ENCODE measurements at places on chromosomes 6 and 20.

DNA sequence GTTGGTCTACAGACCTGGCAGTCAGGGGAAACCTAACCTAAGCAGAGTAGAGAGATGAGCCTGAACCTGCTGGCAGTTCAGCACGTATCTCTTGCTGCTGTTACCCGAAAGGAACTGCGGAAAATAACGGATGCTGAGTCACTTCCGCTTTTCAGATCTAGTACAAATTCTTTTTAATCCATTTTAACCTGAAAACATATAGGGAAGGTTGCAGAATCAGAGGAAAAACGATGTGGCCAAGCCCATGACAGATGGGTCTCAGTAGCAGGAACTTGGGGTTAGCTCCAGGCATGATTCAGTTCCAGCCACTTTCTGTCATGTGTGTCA, 351.9 kb upstream of the PRND start:
- DNase-seq: no peak

DNA sequence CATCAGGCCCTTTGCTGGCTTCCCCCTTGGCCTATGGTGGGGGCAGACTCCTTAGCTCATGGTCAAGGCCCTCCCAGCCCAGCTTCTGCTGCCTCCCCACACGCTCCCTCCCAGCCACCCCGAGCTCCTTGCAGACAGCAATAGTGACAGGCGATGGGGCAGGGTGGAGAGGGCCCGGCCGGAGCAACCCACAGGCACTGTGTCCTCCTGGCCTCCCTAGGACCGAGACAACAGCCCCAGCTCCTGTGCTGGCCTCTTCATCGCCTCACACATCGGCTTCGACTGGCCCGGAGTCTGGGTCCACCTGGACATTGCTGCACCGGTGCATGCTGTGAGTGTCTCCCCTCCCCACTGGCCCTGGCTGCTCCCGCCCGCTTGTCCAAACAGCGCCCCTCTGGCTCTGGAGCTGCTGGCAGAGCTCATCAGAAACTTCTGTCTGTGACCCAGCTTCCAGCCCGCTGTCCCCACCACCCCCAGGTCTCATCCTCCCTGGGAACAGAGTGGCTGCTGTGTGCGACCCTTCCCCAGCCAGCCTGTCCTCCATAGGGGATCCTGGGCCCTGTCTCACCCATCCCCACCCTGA, 21.8 kb downstream of the NPEPL1 start:
- no peak for DNase-seq

GRCh38 chr20:54438166-54438565, 37.2 kb upstream of the DOK5 start:
- no peak for DNase-seq

GRCh38 chr6:20147469-20147868, 64.8 kb downstream of the MBOAT1 start:
- DNase-seq: no peak

DNA sequence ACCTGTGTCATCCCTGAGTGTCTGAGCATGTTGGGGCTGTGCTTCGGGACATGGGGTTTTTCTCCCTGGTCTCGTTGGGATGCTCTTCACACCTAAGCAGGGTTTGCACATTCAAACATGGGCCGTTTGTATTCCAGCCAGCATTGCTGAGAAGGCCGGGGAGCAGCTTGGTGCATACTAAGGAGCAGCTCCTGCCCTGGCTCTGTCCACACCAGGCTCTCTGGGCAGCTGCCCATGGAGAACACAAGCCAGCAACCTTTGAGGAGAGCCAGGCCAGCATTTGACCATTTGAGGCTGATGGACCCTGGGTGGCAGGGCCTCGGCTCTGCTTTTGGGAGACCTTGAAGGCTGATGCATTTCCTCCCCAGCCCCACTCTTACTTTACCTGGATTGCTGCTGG, 92.1 kb downstream of the PHACTR3 start:
- no peak for DNase-seq

DNA sequence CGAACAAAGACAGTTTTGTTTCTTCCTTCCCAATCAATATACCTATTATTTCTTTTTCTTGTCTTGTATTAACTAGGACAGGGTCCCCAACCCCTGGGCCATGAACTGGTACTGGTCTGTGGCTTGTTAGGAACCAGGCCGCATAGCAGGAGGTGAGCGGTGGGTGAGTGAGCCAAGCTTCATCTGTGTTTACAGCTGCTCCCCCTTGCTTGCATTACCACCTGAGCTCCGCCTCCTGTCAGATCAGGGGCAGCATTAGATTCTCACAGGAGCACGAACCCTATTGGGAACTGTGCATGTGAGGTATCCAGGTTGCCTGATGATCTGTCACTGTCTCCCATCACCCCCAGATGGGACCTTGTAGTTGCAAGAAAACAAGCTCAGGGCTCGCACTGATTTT, 151.9 kb downstream of the CDKAL1 start:
- DNase-seq: no peak

DNA sequence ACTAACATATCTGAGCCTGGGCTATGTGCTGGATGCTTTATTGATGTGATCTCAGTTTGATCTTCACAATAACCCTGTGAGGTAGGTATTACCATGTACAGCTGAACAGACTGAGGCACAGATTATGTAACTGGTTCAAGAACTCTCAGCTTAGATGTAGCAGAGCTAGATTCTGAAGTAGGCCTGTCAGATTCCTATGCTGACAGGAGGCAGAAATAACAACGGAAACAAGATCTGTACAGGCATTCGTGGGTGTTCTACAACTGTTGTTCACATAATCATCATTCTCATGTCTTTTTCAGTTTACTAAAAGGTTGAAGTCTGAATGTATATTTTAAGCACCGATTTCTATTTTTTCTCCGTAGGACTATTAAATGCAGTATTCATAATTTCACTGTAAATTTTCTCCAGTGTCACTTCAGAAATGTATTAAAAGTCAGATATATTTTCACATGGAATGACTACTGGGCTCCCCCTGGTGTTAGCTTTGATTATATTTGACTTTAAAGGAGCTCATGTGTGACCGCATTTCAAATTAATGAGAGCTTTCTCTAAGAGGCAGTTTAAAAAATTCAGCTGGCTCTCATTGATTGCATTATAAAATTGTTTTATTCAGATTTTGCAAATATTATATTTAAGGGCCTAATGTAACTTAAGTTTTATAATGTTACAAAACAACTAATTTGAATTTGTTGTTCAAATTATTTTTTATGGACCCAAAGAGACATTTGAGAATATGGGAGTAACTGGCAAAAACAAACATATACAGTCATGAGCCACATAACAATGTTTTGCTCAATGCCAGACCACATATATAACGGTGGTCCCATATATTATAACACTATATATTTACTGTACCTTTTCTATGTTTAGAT, 36.4 kb upstream of the SLC17A4 start:
- peak; percentile 46 for DNase-seq
